GM13976 (cell line): ENCODE measurements at places on chromosomes 12 and 14.

- DNase-seq, result no peak
Observed at GRCh38 chr12:14560904-14561574, 6.6 kb downstream of the PLBD1 start.

- no peak for DNase-seq
Observed at GRCh38 chr14:56796259-56796658, 14.0 kb downstream of the OTX2 start.

GRCh38 chr12:94169495-94169894 is 21.1 kb downstream of the PLXNC1 start:
- DNase-seq, result no peak

- DNase-seq, result no peak
Observed at GRCh38 chr12:18684430-18684829, 53.4 kb downstream of the PLCZ1 start.

- DNase-seq, result no peak
Observed at GRCh38 chr12:124532331-124532750, 35.1 kb downstream of the NCOR2 start.

GRCh38 chr12:80232837-80233236 is 133.5 kb downstream of the OTOGL start:
- DNase-seq, result no peak

- DNase-seq, result no peak
Observed at GRCh38 chr12:129825316-129825715, 78.5 kb downstream of the TMEM132D start.

DNA sequence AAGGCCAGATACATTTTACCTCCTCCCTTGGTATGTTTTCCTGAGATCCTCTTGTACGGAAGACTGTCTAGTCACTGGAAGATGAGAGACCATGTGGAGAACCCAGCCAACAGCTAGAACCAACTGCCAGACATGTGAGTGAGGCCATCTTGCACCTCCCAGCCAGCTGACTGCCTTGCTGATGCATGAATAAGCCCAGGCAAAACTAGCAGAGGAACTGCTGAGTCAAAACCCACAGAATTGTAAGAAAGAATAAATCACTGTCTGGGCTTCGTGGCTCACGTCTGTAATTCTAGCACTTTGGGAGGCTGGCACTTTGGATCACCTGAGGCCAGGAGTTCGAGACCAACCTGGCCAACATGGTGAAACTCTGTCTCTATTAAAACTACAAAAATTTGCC is 160.0 kb downstream of the TPH2 start:
- DNase-seq, result no peak

DNA sequence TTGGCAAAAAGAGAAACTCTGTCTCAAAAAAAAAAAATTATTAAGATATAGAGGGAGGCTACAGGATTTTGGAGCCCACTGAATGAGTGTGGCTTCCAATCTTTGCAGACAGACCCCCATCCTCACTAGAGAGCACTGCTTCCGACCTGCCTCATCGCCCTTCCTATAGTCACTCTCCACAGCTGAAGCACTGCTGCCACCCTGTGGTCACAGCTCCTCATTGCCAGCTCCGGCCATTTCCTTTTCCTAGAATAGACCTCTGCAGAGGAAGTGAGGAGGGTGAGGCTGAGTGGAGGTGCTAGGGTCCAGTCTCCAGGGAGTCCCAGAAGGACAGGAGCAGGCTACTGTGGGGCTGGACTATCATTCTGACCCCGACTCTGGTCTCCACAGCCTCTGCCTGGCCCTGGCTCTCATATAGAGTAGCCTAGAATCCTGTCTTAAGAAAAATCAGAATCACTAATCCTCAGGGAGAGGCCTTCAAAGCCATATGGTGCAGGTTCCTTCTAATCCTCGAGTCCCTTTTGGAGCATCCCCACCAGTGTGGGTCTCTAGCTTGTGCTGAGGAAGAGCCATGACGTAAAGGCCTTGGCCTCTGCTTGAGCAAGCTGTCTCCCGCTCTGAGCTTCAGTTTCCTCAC is 1.4 kb upstream of the NPFF start:
- DNase-seq, result peak; percentile 83

- peak; percentile 67 for DNase-seq
Observed at GRCh38 chr12:1108276-1108675, 117.3 kb downstream of the ERC1 start.

DNA sequence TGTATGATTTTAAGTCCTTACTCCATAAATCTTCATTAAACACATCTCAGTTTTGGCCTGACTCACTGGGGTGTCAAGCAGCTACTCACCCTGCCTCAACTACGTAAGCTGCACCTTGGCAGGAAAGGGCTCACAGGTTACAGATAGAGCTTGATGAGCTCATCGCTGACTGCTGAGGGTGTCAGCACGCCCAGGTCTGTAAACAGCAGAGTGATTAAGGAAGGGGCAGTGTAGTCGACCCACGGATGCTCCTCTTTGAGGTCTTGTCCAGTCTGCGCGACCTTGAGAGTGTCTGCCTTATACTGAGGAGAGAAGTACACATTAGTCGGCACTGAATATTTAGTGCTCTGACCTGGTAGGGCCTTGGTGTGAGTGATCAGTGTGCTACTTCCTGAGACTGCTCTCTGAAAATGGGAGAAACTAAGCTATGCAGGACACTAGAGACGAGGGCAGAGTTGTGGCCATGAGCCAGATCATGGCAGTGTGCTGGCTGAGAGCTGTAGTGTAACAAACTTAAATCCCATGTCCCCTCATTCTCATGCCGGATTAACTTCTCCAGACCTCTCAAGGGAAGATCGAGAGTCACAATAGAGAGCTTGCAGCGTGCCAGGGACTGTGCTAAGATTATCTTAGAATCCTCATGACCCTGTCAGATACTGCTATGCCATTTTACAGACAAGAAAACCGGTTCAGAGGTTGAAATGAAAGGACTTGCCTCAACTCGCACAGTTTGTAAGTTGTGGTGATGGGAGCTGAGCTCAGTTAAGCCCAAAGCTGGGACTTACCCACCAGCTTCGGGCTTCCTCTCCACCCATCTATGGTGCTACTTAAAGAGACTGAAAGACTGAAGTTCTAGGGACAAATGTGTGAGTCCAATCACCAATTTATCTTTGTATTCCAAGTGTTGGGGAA is 11.6 kb downstream of the EIF2B1 start:
- no peak for DNase-seq

DNA sequence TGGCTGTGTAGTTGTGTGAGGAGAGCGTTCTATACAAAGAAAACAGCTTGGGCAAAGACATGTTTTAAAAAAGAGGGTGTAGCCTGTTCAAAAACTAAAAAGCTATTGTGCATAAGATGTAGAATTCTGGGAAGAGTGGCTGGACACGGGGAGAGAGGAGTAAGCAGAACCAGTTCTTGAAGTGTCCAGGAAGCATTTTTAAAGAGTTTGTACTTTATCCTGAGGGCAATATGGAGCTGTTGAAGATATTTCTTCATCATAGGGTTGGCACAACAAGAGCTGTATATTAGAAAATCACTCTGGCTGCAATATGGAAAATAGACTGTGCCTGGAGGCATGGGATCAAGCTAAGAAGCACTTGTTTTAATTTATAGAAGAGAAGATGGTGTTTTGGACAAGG is 458.9 kb upstream of the LMO3 start:
- no peak for DNase-seq

GRCh38 chr14:60092526-60092920 is 800 bp downstream of the PCNX4 start:
- peak; percentile 31 for DNase-seq

DNA sequence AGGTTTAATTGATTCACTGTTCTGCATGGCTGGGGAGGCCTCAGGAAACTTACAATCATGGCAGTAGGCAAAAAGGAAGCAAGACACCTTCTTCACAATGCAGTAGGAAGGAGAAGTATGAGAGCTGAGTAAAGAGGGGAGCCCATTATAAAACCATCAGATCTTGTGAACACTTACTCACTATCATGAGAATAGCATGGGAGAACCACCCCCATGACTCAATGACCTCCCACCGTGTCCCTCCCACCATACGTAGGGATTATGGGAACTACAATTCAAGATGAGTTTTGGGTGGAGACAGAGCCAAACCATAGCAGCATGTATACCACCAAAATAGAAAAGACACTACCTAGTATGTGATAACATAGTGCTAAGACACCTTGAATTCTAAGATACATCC is 2.9 kb upstream of the HMGA2 start:
- DNase-seq, result no peak

DNA sequence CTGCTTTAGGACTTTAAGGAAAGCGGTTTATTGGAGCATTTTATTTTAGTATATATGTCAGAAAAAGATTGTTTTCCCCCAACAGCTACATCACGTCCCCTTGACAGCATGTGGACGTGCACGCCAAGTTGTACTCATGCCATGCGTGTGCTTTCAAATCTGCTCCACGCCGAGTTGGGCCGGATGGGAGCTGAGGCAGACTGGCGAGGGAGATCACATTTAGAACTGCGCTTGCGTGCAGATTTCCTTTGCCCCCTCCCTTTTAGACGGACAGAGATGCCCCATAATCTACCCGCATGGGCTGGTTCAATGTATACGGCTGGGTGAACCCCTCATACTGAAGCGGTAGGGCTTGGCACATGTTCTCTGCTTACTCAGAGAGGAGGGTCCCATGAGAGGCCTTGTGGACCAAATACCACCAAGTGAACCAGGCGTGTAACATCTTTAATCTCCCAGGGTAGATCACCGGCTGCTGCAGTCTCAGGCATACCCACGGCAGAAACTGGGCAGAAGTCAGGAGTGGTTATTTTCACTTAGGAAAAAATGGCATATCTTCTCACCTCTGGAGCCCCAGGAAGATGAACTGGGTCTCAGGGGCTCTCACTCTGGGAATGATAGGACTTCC is 92.1 kb downstream of the ESR2 start:
- DNase-seq, result no peak

DNA sequence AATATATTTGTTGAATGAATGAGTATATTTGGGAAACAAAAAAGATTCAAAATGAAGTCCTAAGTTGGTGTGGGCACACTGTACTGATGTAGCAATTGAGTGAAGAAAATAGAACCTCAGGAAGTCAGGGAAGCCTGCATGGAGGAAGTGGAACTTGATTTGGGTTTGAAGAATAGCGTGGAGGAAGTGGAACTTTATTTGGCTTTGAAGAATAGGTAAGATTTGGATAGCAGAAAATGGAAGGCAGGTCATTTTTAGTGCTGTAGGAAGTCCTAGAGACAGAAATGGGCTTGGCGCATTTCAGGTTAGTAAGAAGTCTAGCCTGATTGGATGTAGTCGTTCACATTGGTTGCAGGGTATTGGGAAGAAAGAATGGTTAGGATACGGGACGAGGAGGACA is 5.4 kb downstream of the C12orf75 start:
- no peak for DNase-seq

DNA sequence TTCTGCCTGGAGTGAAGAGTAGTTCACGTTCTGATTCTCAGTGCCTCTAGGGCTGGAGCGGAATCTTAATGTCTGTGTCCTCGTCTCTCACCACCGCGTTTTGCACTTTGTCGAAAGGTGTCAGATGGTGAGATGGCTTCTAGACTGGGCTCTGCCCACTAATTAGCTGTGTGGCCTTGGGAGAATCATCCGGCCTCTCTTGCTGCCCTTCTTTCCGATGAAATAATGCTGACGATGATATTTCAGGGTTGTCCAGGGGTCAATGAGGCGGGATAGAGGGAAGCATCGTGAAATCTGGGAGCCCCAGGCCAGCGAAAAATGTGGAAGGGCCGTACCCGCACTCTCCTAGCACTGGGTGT is 811 bp upstream of the GALNT16 start:
- DNase-seq, result no peak

- peak; percentile 13 for DNase-seq
Observed at GRCh38 chr14:78863143-78863542, 693.0 kb downstream of the NRXN3 start.

GRCh38 chr12:93514853-93515252 is 47.5 kb downstream of the MRPL42 start:
- no peak for DNase-seq

- peak; percentile 51 for DNase-seq
Observed at GRCh38 chr14:55339770-55340169, 68.5 kb downstream of the FBXO34 start.
